ENCODE measurements at places on chromosomes 3 and 15. TPM values are rescaled to one million over a fixed set of nuclear protein-coding genes. Genes with fewer than 3 reads are reported as not detected.

The FBXL22 gene
- 21.2 TPM for total RNA-seq

DNA sequence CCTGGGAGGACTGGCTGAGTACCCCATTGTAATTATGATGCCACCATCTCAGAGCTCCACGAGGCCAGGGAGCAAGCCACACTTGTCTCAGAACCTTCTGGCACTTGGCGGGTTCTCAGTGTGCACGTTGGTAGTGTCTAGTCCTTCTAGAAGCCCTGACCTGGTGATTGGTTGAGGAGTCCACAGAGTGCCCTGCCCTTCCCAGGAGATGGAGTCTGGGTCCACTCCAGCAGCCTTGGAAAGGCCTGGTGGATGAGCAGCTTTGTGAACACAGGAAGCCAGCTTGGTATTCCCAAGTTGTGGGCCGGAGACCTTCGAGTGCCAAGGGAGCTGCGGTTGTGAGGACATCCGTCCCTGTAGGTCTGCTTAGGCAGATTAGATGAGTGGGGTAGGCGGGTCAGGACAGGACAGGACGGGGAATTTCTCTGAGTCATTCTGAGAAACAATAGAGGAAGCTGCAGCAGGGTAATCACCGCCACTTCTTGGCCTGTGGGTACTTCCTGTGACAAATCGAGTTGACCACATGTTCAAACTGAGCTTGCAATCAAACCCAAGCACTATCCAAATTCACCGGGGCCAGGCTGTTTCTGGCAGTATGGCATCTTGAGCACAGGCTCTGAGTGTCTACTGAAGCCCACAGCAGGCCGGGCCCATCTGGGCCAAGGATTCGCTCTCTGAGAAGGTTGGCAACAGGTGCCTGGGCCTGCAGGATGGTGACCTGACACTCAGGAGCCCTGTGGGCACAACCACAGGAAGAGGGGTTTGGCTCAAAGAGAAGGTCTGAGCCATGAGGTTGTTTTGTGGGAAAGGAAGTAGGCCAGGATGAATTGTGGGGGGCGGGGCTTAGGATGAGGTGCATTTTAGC, 71.5 kb upstream of the PLXNA1 start:
- H3K36me3 ChIP-seq = no peaks in the 10 kb centered on the region
- no peaks in the 10 kb centered on the region for H3K27me3 ChIP-seq
- H3K27ac ChIP-seq = no peak overlapping the region
- peaks cover 6% of the 10 kb centered on the region for H3K4me1 ChIP-seq
- H3K4me3 ChIP-seq = no peak overlapping the region

DNA sequence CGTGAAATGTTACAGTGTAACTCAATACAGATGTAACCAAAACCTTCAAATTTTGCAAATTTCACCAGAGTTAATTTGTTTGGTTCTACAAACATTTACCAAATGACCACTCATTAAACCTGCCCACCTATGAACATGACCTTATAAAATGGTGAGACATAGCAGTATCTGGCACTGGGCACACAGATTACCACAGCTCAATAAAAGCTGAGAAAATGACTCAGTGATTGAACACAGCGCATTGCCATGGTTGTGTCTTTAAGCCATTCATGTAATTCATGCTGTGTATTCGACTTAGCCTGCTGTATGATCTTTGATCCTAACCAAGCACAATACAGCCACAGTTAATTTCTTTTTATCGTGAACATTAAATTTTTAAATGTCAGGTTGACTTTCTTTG, 11.3 kb downstream of the PPARG start:
- no peaks in the 10 kb centered on the region for H3K36me3 ChIP-seq
- H3K27ac ChIP-seq = no peak overlapping the region
- H3K4me1 ChIP-seq = no peaks in the 10 kb centered on the region
- no peak overlapping the region for H3K4me3 ChIP-seq

DNA sequence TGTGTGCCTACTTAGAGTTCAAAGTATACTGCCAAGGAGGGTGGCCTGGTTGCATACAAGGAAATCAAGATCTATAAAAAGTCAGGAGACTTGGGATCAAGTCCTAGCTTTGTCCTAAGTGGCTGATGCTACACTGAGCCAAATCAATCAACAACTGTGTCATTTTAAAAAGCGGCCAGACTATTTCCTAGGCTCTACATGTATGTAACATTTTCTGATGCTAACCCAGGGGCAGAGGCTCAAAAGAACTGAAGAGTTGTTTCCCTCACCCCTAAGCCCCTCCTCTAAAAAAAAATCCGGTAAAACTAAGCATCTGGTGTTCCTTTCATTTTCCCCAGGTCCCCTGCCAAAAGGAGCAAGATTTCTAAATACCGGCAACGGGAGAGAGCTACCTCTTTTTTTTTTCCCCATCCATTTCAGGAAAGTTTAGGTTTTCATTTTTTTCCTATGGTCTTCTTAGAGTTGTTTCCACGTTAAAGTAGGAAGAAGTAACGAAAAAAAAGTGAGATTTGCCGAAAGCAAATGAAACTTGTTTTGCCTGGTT, 18.8 kb upstream of the CHD2 start:
- H3K36me3 ChIP-seq = no peaks in the 10 kb centered on the region
- no peak for DNase-seq
- peak overlapping the region; percentile 68 for H3K4me3 ChIP-seq
- no peaks in the 10 kb centered on the region for H3K27me3 ChIP-seq
- H3K27ac ChIP-seq = peak overlapping the region; percentile 92
- peaks cover 26% of the 10 kb centered on the region for H3K4me1 ChIP-seq

GRCh38 chr3:65604863-65605526, 433.7 kb downstream of the MAGI1 start:
- no peaks in the 10 kb centered on the region for H3K36me3 ChIP-seq
- no peaks in the 10 kb centered on the region for H3K27me3 ChIP-seq
- no peak overlapping the region for H3K4me3 ChIP-seq

DNA sequence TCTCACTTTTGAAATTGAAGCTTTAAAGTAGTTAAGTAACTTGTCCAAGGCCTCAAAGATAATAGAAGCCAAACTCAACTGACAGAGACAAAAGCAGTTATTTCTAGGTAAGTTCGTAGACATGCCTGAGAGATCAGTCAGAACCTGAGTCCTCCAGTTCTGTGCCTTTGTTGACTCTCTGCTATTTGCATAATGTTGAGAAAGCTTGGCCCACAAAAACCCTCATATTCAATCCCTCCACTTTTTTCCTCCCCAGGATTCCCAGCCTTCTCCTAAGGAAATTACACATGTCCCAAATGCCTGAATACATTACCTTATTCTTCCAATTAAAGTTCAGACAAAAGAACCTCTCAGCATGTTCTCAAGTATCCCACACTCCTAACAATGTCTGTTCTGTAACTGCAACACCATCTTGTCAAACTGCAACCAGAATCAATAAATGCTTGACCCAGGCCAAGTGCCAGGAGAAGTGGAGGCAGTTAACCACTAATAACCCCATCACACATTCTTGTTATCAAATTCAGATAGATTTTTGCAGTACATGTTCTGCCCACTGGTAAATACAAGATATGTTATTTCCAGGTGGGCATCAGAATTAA, 217.8 kb downstream of the LRRC3B start:
- no peak overlapping the region for H3K27ac ChIP-seq
- no peak overlapping the region for H3K4me3 ChIP-seq
- H3K27me3 ChIP-seq = no peaks in the 10 kb centered on the region
- H3K4me1 ChIP-seq = no peaks in the 10 kb centered on the region
- H3K36me3 ChIP-seq = no peaks in the 10 kb centered on the region

GRCh38 chr3:185400866-185401265, 37.9 kb downstream of the MAP3K13 start:
- no peak for DNase-seq
- H3K36me3 ChIP-seq = no peaks in the 10 kb centered on the region
- H3K27ac ChIP-seq = no peak overlapping the region
- no peak overlapping the region for H3K4me3 ChIP-seq
- H3K4me1 ChIP-seq = no peaks in the 10 kb centered on the region

DNA sequence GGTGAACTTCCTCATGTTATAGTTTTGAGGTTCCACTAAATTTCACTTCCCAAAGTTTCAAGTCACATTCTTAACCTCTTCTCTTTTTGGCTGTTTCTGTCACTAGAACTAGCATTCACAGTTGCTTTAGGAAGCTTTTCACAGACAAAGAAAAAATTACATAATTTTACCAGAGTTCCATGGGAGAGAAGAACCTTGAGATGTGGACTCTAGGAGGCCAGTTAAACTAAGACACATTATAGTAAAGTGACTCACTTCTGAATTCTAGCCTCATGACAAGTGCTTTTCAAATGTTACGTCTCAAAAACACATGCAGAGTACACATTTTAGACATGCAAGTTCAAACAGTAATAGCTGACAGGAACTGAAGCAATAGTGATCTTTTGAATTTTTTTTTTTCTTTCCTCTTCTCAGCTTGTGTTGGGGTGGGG, 39.9 kb upstream of the LRTM1 start:
- H3K27ac ChIP-seq = no peak overlapping the region
- no peak overlapping the region for H3K4me3 ChIP-seq
- H3K36me3 ChIP-seq = no peaks in the 10 kb centered on the region
- DNase-seq = no peak
- H3K4me1 ChIP-seq = no peaks in the 10 kb centered on the region

- H3K4me3 ChIP-seq = no peak overlapping the region
- no peak for DNase-seq
- H3K4me1 ChIP-seq = peaks cover 35% of the 10 kb centered on the region
- no peaks in the 10 kb centered on the region for H3K36me3 ChIP-seq
- no peak overlapping the region for H3K27ac ChIP-seq
Observed at GRCh38 chr3:102183623-102184022, 251.2 kb upstream of the ZPLD1 start.

The ACP3 gene
- total RNA-seq = 5.6 TPM

The RETNLB gene
- not detected for total RNA-seq

DNA sequence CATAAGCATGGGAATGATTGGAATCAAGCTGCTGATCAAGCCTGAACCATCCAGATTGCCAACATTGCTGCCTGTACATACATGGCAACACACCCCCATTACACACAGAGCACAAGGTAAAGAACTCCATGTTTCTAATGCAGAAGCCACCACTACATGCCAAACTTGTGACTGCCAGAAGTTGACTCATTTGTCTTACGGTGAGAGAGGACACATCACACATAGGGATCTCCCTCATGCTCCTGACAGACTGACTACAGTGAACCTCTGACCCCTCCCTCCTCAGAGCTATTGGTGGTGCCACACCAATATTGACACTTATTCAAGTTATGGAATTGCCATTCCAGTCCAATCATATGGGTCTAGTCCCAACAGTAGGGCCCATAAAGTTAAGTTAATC, 42.3 kb downstream of the EFHB start:
- no peaks in the 10 kb centered on the region for H3K36me3 ChIP-seq
- no peak overlapping the region for H3K4me3 ChIP-seq
- H3K27me3 ChIP-seq = no peaks in the 10 kb centered on the region
- H3K27ac ChIP-seq = no peak overlapping the region
- DNase-seq = no peak
- no peaks in the 10 kb centered on the region for H3K4me1 ChIP-seq
